Activated CD4-positive, alpha-beta T cell treated with anti-CD3 and anti-CD28 coated beads, Interleukin-2, amount 50 U/mL, for 16 hours (primary cell): ENCODE measurements at places on chromosomes 1 and 21.

- no peak for DNase-seq
These were observed 4.6 kb upstream of the NKAIN1 start for GRCh38 chr1:31244326-31244725.

- DNase-seq, result no peak
These were observed 94.5 kb downstream of the SYT2 start for GRCh38 chr1:202615501-202616354.

DNA sequence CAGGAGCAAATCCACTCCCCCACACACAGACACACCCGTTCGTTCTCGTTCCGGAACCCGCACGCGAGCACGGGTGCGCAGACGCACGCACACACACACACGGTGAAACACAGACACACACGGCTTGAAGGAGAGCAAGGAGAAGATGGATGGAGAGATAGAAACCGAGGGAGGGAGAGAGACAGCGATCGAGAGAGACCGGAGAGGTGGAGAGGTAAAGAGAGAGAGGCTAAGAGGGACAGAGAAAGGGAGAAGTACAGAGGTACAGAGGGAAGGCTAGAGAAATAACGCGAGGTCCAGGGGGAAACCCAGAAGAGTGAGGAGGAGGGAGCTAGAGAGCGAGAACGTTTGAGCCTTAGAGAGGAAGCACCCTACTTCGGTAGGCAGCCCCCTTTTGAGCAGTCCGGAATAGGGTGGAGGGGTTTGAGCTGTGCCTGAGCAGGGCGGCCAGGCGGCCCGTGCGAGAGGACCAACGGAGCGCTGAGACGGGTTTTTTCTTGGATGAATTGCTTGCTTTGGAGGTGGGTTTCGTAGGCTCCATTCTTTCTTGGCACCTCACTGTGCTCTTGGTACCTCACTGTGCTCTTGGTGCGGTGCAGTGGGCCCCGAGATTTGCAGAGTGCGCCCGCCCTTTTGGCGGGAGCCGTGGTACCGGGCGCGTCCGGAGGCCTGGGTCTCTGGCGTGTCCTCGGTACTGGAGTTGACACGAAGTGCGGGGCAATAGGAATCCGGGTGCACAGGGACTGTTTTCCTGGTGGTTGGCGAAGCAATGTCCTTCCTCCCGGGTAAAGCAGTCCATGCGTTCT, 88.4 kb upstream of the RHOU start:
- DNase-seq, result peak; percentile 61

GRCh38 chr1:183571678-183572268, 18.5 kb downstream of the NCF2 start:
- no peak for DNase-seq

DNA sequence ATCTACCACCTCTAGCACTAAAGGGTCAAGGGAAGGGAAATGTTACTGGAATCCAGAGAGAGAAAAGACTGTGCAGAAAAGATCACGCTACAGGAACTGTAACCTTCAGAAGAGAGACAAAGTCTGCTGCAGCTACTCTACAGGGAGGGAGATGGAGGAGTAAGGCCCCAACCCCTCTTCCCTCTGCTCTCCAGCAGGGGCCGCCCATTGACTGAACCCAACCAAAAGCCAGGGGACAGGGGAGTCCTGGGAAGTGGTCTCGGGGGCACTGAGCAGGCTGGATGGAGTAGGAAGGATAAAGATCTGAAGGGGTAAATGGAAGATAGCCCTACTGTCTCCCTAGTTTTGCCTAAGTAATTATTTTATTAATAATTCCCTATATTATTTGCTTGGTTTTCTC, 72.8 kb upstream of the NR5A2 start:
- no peak for DNase-seq

DNA sequence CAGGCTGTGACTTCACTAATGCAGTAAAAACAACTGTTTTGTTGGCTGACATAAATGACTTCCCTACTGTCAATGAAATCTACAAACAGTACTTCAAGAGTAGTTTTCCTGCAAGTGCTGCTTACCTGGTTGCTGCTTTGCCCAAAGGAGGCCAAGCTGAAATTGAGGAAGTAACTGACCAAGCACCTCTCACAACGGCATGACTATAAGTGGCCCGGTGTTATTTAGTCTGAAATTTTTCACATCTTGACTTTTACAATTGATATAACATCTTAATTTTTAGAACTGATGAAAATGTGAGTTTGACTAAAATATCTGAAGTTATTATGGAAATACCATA, 274.9 kb upstream of the NR5A2 start:
- no peak for DNase-seq
